EH (cell line): ENCODE measurements at places on chromosomes 7 and 10.

GRCh38 chr7:2760098-2760889 is 72.3 kb downstream of the AMZ1 start:
- peak; percentile 68 for DNase-seq

GRCh38 chr10:126669168-126669567 is 1.3 kb downstream of the C10orf90 start:
- DNase-seq = no peak

DNA sequence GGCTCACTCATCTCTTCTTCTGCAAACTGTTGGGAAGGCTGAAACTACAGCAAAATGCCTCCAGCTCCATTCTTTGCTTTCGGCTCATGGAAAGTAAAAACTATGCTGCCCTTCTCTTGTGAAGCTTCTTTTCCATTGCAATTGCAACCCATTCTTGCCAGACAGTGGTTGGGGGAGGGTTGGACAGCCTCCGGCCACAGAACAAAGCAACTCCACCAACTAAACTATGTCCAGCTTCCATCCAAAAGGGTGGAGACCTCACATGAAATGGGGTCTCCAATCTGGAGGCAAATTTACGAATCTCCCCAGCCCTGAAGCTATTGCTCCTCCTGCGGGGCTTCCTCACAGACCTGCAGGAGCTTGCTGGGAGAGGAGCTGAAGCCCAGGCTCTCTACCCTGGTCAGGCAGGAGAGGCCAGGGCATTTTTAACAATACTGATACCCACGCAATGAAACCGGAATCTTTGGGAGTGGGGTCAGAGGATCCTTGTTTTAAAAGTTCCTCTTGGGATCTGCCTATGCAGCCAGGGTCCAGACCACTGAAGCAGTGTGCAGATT is 549 bp downstream of the GPNMB start:
- DNase-seq = no peak

- DNase-seq = no peak
Observed at GRCh38 chr10:22268503-22268902, 47.7 kb upstream of the COMMD3 start.

GRCh38 chr7:100556541-100556940 is 17.2 kb downstream of the SAP25 start:
- peak; percentile 50 for DNase-seq

DNA sequence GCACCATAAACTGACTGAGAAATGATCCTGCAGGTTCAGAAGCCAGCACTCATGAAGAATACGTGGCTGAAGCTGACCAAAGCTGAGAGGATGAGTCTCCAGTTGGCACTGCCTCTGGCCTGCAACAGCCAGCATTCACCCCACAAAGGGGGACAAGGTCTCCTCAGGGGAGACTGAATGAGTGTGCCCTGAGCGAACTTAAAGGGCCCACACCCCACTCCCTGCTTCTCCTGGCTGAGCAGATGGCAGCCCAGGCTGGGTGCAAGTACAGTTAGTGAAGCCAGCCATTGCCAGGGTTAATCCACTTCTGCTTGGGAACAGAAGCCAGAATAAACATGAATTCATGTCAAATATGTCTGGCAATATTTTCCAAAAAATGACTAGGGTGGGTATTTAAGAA is 98.1 kb downstream of the PPP1R17 start:
- no peak for DNase-seq

- peak; percentile 87 for DNase-seq
Observed at GRCh38 chr7:47557694-47558670, 23.9 kb downstream of the TNS3 start.

DNA sequence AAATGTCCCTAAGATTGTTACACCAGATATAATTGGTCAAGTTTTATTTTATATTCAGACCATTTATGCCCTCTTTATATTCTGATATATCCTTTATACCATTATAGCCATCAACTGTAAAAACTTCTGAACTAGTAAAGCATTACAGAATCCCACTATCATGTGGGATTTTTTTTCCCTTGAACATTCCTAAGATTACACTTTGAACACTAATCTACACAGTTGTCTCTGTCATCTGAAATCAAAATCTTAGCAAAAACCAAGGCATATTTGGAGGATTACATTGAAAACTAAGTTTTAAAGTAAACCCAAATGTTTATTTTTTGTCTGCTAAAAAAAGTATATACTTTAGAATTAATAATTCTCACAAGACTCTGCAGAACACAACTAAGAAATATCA is 116.2 kb upstream of the GPR22 start:
- peak; percentile 63 for DNase-seq

DNA sequence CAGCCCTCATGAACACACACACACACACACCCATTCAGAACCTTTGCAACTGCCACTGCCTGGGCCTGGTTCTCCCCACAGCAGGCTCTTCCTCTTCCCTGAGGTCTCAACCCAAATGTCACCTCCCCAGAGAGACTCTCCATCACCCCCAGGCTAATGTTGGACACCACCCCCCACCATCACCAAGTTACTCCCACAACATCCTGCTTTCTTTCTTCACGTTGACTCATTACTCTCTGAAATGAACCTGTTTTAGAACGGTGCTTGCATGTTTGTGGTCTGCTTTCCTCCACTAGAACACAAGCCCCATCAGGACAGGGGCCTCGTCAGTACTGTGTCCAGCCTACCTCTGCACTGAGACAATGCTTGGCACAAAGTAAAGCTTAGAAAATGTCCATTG is 16.0 kb downstream of the AFAP1L2 start:
- no peak for DNase-seq

DNA sequence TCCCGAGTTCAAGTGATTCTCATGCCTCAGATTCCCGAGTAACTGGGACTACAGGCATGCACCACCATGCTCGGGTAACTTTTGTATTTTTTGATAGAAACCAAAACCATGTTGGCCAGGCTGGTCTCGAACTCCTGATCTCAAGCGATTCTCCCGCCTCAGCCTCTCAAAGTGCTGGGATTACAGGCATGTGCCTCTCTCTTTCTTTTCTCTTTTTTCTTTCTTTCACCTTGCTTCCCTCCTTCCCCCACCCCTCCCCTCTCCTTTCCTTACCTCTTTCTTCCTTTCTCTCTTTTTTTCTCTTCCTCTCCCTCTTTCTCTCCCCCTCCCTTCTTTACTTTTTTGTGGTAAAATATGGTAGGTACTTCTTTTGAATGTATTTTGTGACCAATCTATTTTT is 62.2 kb downstream of the ANKRD61 start:
- DNase-seq = no peak

GRCh38 chr10:77967611-77968022 is 41.1 kb upstream of the DLG5 start:
- no peak for DNase-seq

- DNase-seq = peak; percentile 24
Observed at GRCh38 chr10:124049484-124049883, 43.9 kb downstream of the CHST15 start.

DNA sequence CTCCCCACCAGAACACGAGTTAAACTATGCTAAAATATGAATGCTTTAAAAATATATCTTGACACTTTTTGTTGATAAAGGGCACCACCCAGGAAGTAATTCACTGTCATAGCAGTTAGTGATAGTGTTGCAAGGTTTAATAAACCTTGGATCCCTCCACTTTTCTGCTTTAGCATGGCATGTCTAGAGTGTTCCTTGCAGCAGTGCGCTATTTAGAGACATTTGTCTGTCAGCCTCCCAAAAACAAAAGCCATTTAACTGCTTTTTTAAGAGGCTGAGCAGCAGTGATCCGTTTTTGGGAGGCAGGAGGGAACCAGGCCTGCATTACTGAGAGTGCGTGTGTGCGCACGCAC is 69.6 kb upstream of the RAB11FIP2 start:
- DNase-seq = no peak

DNA sequence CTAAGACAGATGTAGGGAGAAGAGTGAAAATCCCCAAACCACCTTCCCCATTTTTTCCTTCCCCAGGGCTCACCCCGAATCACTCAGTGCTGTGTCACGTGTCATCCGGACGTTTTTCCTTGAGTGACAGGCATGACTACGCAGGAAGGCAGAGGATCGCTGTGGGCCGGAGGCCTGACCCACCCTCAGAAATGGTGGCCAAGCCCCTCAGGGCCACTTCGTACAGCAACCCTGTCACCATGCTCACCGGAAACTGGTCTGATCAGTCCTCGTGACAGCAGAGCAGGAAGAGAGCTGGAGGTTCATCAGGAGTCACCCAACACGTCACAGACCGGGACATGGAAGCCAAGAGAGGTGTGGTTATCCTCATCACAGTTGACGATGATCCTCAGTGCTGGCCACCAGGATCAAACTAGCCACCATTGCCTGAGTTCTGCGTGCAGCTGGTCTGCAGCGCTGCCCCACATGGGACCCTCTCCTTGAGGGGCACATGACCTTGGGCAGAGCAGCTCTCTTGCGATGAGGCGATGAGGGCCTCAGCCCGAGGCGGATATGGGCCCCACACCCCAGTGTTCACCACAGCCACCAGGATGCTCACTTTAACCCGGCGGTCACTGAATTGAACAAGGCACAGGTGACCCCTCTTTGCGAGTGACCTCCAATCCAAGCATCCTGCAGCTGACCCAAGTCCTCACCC is 99.3 kb upstream of the INSIG1 start:
- DNase-seq = no peak

- DNase-seq = peak; percentile 58
Observed at GRCh38 chr7:40572810-40573465, 438.1 kb downstream of the SUGCT start.

DNA sequence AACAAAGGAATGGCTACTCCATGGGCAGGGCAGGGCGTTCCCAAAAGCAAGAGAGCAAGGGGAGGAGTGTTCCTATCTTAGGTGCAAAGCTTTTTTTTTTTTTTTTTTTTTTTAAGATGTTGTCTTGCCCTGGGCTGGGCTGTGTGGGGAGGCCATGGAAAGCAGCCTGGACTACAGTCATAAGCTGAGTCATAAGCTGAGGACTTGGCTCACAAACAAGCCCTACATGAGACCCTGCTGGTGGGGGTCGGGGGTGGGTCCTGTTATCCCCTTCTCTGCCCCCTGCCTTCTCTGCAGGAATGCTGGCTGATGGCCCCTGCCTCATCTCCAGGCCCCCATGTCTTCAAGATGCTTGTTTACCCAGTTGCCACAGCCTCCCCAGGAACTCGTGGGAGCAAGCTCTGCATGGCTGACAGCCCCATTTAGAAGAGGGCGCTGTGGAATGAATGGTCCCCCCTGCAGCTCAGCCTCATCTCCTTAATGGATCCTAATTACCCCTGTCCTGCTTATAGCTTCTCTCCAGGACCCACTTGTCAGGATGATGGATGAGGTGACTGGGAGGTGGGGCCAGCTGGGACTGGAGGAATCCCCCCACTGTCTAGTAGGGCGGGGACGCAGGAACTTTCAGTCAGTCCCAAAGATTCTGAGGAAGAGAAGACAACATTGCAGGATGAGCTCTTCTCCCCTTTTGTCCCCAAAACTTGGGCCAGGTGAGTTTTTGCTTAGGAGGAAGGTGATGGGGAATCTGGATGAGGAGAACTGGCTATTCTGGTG is 340.8 kb upstream of the PODXL start:
- DNase-seq = peak; percentile 87

DNA sequence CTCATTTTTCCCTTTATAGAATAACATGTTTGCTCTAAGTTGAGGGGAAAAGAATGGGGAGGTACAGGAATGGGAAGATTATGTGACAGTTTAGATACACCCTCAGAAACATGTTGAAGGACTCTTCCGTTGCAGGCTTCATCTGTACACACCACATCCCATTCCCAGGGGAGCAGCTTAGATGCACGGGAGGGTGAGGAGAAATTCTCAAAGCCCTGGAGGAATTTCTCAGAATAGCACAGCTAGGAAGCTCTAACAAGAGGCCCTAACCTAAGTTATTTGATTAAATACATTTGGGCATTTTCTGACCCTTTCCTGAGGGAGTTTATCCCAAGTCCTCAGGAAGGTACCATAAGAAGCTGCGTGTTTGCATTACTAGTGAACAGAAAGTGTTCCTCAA is 660.2 kb upstream of the IGFBP3 start:
- DNase-seq = no peak

GRCh38 chr7:135186841-135187253 is 16.3 kb upstream of the CYREN start:
- DNase-seq = no peak

- no peak for DNase-seq
Observed at GRCh38 chr10:118349235-118349634, 7.1 kb upstream of the FAM204A start.

DNA sequence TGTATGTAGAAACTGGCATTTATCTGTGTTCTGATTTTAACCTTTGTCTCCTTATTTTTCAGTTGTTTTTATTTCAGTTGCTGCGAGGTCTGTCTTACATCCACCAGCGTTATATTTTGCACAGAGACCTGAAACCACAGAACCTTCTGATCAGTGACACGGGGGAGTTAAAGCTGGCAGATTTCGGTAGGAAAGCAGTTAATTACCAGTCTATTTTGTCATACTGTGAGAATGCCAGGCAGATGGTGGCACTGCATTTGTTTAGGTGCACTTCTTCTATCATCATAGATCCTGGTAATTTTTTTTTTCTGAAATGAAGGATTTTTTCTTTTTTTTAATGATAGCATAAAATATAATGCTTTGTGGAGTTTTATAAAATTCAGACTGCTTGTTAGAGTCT is 321.4 kb downstream of the CDK14 start:
- no peak for DNase-seq

- DNase-seq = no peak
Observed at GRCh38 chr10:21623291-21623690, 89.3 kb downstream of the MLLT10 start.

- DNase-seq = no peak
Observed at GRCh38 chr7:74617180-74617744, 40.3 kb upstream of the GTF2I start.

GRCh38 chr10:73771722-73772280 is 10.0 kb upstream of the CHCHD1 start:
- no peak for DNase-seq

DNA sequence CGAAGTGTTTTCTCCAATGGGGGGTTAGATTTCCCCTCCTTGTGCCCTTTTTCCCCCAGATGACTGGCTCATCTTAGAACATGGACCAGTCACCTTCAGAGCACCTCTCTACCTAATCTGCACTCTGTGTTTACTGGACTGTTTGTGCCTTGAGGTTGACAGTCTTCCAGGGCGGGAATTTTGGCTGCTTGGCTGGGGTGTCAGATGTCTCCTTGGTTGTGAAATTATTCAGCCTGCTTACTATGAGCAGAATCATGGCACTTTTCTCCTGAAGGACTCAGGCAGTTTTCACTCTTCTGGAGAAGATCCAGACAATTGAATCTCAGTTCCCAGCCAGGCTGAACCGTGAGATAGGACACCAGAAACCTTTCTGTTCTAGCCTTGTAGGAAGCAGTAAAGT is 60.3 kb upstream of the NFKB2 start:
- no peak for DNase-seq

GRCh38 chr10:101133489-101134298 is 2.6 kb downstream of the TLX1 start:
- DNase-seq = no peak

GRCh38 chr10:132898391-132899053 is 43.8 kb downstream of the CFAP46 start:
- no peak for DNase-seq
